ENCODE measurements at places on chromosomes 12 and 14. TPM values are rescaled to one million over a fixed set of nuclear protein-coding genes. Genes with fewer than 3 reads are reported as not detected.

- DNase-seq = no peak
Measured at GRCh38 chr12:39723831-39724230, 104.2 kb upstream of the ABCD2 start.

- DNase-seq = no peak
Measured at GRCh38 chr12:107468182-107468581, 217.4 kb upstream of the PWP1 start.

GRCh38 chr14:50828721-50829488, 2.1 kb downstream of the NIN start:
- DNase-seq = no peak

The SSPN gene
- polyA plus RNA-seq = 27.3 TPM

The SERPINA12 gene
- polyA plus RNA-seq = not detected

The KRT71 gene
- not detected for polyA plus RNA-seq

The LALBA gene
- polyA plus RNA-seq = not detected
